SIG-M5 (cell line): ENCODE measurements at places on chromosomes 2 and 18.

DNA sequence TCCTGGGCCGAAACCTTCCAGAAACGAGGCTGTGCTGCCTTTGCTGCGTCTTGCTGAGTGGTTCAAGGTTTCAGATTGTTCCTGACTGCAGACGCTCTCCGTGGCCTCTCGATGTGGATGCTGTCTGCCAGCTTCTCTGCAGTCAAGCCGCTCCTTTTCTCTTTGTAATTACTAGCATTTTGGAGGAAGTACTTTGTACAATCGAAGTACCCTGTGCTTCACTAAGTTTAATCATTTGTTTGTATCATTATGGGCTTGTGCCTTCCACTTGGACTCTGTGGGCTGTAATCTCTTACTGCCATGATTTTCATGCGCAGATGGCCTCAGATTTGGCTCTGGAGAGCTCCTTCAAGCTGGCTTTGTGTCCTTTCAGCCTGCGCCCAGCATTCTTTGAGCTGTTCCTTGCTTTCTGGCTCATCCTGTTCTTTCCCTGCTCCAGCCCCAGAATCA is 49.3 kb downstream of the TRAF3IP1 start:
- no peak for DNase-seq

DNA sequence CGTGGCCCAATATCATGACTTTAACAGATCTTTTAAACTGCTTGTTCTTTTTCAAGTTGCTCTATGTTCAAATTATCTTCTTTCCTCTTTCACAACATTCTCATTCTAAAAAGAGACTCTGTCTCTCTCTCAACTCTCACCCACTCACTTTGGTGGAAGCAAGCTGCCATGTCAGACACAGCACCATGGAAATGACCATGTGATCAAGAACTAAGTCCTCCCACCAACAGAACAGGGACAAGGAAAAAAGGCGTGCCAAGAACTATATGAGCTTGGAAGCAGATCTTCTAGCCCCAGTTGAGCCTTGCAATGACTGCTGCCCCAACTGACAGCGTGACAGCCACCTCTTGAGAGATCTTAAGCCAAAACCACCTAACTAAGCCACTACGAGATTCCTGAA is 23.9 kb downstream of the BAZ2B start:
- DNase-seq = no peak

- DNase-seq = no peak
Measured at GRCh38 chr2:105969552-105969951, 224.5 kb downstream of the UXS1 start.

- DNase-seq = no peak
Measured at GRCh38 chr18:60110836-60111235, 211.0 kb downstream of the PMAIP1 start.

GRCh38 chr2:167756446-167756845 is 490.9 kb downstream of the STK39 start:
- no peak for DNase-seq

DNA sequence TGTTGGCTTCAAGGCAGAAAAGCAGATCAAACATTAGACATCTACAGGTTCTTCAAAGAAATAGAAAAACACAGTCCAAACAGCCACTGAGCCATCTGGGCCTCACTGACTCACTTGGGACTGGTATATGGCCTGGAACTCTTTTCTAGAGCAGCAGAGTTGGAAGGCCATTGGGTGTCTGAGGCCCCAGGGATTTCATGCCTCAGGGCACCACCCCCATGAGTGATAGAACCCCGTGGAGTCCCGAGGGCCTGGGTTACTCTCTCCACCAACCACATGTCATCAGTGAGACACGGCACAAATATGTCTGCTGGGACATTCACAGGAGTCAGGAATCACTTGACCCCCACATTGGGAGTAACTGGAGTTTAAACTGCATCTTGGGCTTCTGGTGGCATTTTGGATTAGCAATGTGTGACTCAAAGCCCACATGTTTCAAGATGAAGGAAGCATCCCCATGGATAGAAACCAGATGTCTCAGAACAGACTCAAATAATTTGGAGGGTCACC is 44.0 kb downstream of the CAPN13 start:
- DNase-seq = no peak

GRCh38 chr2:54470266-54470938 is 14.3 kb downstream of the SPTBN1 start:
- no peak for DNase-seq

DNA sequence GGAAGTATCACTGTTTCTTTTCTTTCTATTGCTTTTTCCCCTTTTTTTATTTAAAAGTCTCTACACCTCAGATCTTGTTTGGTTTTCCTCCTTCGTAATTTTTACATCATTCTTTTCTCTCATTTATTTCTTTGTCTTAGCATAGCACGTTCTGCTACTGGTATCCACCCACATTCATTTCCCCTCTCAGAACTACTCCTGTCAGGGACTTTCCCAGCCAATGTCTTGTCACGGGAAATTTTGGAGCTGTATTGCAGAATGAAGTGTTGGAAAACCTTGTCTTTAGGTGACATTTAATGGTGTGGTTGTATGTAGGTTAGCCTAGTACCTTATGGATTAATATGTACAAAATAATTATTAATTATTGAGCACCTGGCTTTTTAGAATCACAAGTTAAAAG is 34.0 kb downstream of the TTLL4 start:
- no peak for DNase-seq

- DNase-seq = no peak
Measured at GRCh38 chr2:40363631-40364030, 88.3 kb downstream of the SLC8A1 start.

GRCh38 chr2:17272652-17273525 is 245.4 kb downstream of the RAD51AP2 start:
- DNase-seq = no peak

GRCh38 chr2:49933711-49934110 is 779.4 kb upstream of the FSHR start:
- no peak for DNase-seq

DNA sequence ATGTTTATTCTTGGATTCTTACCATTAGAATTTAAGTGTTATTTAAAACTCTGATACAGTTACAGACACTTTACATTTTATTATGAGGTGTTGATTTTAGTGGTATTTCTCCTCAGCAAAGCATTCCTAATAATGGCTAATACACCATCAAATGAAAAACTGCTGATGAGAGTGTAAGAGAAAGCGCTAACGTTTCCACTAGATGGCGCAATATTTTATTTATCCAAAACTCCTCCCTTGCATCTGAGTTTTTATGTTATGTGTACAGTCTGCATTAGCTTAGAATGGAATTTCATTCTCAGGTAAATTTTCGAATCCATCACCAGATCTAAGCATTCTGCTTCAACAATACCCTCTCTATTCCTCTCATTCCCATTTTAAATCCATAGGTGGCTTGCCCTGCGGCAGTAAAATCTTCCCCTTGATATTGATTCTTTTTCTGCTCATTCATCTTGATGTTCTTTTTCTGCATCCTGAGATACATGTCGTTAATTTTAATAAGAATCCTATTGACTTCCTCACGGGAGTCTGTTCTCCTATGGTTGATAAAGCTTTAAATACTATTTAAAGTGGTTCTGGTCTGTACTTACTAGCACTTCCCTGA is 53.9 kb downstream of the PRKRA start:
- DNase-seq = no peak

- no peak for DNase-seq
Measured at GRCh38 chr2:96895032-96895745, 25.3 kb upstream of the SEMA4C start.

DNA sequence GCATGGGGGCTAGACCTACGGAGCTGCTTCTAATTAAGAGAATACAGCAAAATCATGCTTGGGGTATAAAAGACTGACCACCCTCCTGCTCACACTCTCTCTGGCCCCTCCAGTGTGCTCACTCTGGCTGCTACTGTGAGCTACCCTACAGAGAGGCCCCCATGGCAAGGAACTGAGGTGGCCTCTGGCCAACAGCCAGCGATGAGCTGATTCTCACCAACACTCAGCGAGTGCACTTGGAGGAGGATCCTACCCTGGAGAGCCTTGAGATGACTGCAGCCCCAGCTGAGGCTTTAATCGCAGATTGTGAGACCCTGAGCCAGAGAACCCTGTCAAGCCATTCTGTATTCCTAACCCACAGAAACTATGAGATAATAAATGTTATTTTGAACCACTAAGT is 88.2 kb downstream of the GFPT1 start:
- no peak for DNase-seq

- DNase-seq = no peak
Measured at GRCh38 chr2:47300081-47300480, 102.9 kb upstream of the MSH2 start.

- no peak for DNase-seq
Measured at GRCh38 chr18:23592911-23593310, 6.6 kb upstream of the NPC1 start.
